ENCODE measurements at places on chromosomes 11 and 22.

DNA sequence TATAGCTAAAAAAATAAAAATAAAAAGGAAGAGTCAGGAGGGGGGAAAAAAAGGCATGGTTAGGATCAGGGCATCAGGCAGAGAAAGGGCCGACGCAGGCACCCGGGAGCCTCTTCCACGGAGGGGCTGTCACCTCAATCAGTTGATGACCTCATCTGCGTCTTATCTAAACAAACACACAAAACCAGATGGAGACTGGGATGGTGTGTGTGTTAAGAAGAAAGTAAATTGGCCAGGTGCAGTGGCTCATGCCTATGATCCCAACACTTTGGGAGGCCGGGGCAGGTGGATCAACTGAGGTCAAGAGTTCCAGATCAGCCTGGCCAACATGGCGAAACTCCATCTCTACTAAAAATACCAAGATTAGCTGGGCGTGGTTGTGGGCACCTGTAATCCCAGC lies 63.6 kb downstream of the DHCR7 start:
- peak; percentile 39 for DNase-seq

- peak; percentile 74 for DNase-seq
These were observed at the start of gene ST14 for GRCh38 chr11:130159657-130160497. TSS of gene ST14 (plus strand) at chr11:130159782. CDS start at chr11:130159980, 198 bp downstream.

DNA sequence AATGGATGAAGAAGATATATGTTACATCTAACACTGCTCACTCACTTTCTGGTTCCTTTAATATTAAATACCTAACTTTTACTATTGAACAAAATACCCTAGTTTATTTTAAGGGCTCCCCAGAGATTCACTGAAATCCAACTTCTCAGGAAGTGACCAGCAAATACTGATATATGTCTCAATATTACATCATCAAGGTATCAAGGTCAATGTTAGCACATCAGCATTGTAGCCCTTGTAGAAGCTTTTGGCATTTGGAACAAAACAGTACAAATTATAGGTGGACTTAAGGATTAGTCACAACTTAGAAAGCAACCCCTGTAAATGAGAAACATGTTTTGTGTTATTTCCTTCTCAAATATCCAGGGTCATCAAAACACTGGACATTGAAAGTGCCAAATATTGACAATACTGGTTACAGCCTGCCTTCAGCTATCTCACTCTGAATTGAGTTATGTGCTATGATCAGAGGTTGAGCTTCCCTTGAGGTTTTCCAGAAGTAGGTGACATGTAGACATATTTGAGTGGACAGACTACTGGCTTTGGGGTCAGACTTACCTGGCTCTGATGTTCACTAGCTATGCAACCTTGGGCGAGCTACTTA lies 1.9 kb upstream of the ATL3 start:
- no peak for DNase-seq

DNA sequence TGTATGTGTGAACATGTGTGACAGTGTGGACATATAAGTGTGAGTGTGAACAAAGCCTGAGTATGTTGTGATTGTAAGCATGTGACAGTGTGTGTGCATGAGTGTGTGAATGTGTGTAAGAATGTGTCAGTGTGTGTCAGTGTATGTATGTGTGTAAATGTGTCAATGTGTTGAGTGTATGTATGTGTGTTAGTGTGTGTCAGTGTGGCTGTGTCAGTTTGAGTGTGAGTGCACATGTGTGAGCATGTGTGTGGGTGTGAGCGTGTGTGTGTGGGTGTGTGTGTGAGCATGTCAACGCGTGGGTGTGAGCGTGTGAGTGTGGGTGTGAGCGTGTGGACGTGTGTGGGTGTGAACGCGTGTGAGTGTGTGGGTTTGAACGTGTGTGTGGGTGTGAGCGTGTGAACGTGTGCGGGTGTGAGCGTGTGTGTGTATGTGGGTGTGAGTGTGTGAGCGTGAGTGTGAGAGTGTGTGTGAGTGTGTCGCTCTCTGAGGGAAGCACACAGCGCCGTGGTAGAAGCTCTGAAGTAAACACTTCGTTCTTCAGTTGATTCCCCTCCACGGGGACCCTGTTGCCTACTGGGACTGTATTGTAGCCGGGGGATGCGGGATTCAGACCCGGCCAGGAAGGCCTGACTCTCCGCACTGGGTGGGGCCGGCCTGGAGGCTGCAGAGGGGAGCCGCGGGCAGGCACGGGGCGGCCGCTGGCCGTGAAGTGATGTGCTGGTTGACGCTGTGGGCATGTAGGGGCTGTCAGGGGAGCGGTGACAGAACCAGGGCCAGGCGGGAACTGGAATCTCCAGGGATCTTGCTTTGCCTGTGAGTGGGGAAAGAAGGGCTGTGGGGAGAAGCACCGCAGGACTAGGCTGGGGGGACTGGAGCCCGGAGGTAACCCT lies 21.1 kb downstream of the RPS6KA4 start:
- DNase-seq = no peak

GRCh38 chr11:106625566-106625965 lies 392.7 kb downstream of the GUCY1A2 start:
- DNase-seq = no peak

DNA sequence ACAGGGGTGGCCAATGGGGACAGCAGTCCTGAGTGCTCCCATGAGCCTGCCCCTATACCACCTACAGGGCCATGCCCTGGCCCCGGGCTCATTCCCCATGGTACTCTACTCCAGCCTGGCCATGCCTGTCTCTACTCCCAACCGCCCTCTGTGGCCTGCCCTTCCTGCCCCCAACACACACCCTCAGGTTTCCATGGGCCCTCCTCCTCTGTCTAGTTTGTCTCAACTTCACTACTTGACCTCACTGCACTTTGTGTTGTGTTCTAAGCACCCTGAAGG lies 26.3 kb upstream of the RASL10A start:
- no peak for DNase-seq

GRCh38 chr11:95524314-95525036 lies 265.1 kb downstream of the FAM76B start:
- no peak for DNase-seq

DNA sequence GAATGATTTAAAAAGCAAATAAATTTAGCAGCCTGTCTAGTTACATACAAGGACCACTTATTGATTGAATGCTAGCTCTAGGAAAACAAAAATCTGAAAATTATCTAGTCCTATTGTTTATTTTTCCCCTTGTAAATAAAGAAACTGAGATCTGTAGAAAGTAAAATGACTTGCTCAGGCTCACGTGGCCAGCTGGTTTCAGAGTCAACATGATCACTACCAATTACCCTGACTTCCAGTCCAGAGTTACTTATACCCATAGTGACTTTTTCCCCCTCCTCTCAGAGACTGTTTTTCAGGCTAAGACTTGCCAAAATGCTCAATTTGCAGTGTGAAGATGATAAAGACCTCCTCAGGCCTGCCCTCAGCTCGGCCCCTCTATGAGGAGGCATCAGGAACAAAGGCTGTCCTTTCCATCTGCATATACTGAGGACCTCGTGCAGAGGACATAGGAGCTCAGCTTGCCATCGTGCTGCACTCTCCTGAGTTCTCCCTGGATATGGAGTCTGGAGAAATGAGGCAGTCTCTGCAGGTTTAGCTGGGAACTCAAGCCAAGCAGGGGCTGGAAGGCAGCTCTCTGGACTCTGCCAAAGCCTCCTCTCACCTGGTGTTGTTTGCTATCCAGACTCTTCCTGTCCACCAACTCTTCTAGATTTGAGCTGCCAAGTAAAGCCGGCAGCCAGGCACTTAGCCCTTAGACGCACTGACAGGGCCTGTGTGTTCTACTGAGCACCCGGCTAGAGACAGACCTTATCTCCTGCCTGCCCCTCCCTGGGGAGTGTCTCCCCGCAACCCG lies 883.3 kb downstream of the NTM start:
- no peak for DNase-seq
